DMS79 treated with DMSO at 0.1 percent for 48 hours (cell line): ENCODE measurements at places on chromosomes 7 and 10.

- DNase-seq: no peak
Measured at GRCh38 chr10:22693371-22693784, 21.0 kb downstream of the PIP4K2A start.

GRCh38 chr10:129329385-129330055 is 137.5 kb upstream of the MGMT start:
- DNase-seq: no peak

- no peak for DNase-seq
Measured at GRCh38 chr7:148657929-148658328, 40.8 kb upstream of the CUL1 start.

DNA sequence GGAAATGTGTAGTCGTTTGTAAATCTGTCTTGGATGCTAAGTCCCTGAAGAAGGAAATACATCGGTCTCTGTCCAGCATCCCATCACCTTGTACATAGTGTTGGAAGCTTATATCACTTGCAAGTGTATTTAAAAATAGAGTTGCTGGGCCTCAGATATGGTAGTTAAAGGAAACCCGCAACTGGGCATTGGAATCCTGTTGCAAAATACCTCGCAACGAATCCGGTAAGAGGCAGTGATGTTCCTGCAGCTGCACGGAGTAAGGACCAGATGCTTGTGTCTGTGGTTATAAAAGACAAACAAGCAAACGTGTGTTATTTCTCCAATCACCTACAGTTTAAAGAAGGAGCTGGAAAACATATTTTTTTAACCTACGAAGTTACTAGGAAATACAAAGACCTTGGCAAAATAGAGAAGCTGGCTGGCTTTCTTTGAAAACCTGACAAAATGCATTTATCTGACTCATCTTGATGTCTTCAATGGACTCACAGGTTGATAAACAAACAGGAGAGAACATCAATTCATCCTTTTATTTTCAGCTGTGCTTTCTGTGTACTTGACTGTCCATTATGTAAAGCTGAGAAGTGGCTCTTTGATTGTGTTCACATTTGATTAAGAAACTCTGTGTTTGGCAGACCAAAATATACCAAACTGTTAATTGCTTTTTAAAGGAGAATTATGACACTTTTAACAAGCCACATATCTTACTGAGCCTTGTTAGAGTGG is 326.4 kb downstream of the SFMBT2 start:
- no peak for DNase-seq

- DNase-seq: no peak
Measured at GRCh38 chr7:151894111-151895007, 17.4 kb upstream of the PRKAG2 start.
